IMR-90 (cell line): ENCODE measurements at places on chromosomes 1 and 21.

GRCh38 chr1:91545506-91546300 is 45.1 kb downstream of the CDC7 start:
- H3K27ac ChIP-seq: no peak overlapping the region
- no peaks in the 10 kb centered on the region for H3K36me3 ChIP-seq
- no peak overlapping the region for H3K4me3 ChIP-seq
- peaks cover 31% of the 10 kb centered on the region for H3K27me3 ChIP-seq
- DNase-seq: no peak
- no peaks in the 10 kb centered on the region for H3K4me1 ChIP-seq

GRCh38 chr1:114087495-114087894 is 66.2 kb downstream of the SYT6 start:
- no peak overlapping the region for H3K4me3 ChIP-seq
- H3K27me3 ChIP-seq: peaks cover 49% of the 10 kb centered on the region
- no peak for DNase-seq
- H3K4me1 ChIP-seq: 0 out of 2 replicates have a peak, but pooled peaks cover 1% of the 10 kb centered on the region
- H3K27ac ChIP-seq: no peak overlapping the region
- H3K36me3 ChIP-seq: no peaks in the 10 kb centered on the region

DNA sequence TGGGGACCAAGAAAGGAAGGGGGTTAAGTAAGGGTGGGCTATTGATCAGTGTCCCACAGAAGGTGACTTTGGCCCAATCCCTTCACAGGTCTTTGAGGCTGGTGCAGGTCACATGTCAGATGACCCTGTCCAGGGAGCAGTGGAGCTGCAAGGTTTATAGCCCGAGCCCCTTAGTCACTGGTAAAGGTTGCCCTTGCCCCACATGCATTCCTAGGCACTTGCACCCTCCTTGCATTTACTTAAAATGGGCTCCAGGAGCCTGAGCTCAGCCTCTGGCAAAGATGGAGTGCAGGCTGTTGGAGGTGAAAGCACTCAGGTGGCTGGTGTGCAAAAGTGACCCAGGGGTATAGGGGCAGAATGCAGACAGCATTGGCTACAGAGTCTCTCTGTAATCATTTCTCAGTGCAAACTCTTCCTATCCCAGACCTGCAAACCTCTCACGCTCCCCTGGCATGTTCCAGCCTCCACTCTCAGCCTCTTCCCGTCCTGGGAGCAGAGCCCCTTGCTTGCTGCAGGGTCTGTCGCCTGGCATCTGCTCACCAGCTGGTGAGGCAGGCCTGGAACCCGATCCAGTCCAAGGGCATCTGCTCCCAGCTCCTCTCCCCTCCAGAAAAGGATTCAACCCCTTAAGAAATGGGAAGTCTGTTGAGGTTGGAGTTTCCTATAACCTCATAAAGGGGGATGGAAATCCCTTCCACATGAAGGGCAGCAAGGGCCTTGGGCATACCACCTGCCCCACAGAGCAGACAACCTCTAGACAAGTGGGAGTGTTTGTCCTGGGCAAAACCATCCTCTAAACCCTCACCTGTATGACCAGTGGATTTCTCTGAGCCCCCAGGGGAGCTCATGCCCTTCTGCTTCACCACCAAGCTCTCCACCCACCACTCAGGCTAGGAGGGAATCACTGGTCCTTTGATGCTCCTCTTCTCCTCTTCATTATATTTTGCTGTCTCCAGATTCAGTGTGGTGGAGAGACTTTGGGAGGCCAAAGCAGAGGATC is 23.1 kb upstream of the PTPRF start:
- H3K27ac ChIP-seq: no peak overlapping the region
- no peaks in the 10 kb centered on the region for H3K4me1 ChIP-seq
- H3K4me3 ChIP-seq: no peak overlapping the region
- no peaks in the 10 kb centered on the region for H3K27me3 ChIP-seq
- no peaks in the 10 kb centered on the region for H3K36me3 ChIP-seq

GRCh38 chr1:233256191-233256590 is 39.3 kb downstream of the PCNX2 start:
- H3K4me1 ChIP-seq: peaks cover 10% of the 10 kb centered on the region
- H3K36me3 ChIP-seq: peaks cover 18% of the 10 kb centered on the region
- H3K4me3 ChIP-seq: no peak overlapping the region
- H3K27ac ChIP-seq: no peak overlapping the region
- DNase-seq: no peak

- H3K27ac ChIP-seq: no peak within 1 kb of the TSS
- no peaks in the 10 kb centered on the region for H3K4me1 ChIP-seq
- H3K36me3 ChIP-seq: no peaks in the 10 kb centered on the region
These were observed at the start of gene FGR for GRCh38 chr1:27634985-27635367. TSS of gene FGR (minus strand) at chr1:27635185. CDS start at chr1:27623916, 11,269 bp downstream.

DNA sequence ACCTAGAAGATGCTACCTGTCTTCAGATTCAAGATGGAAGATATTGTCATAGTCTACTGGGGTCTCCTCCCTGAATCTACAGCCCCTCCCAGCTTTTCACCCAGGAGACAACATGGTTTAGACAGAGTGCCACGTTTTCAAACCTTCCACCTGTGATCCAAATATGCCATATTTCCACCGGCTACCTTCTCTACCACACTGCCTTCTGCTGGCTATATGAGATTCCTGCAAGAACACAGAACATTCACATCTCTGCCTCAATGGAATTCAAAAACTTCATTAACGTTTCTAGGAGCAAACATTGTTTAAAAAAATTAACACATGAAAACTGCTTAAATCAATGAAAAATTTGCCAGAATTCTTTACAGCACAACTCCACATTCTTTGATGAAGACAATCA is 12.9 kb upstream of the LELP1 start:
- no peaks in the 10 kb centered on the region for H3K4me1 ChIP-seq
- no peak overlapping the region for H3K4me3 ChIP-seq
- H3K27ac ChIP-seq: no peak overlapping the region
- no peaks in the 10 kb centered on the region for H3K27me3 ChIP-seq
- DNase-seq: no peak
- H3K36me3 ChIP-seq: no peaks in the 10 kb centered on the region

GRCh38 chr1:7019510-7019909 is 234.3 kb downstream of the CAMTA1 start:
- no peak overlapping the region for H3K27ac ChIP-seq
- DNase-seq: no peak
- no peaks in the 10 kb centered on the region for H3K4me1 ChIP-seq
- no peaks in the 10 kb centered on the region for H3K36me3 ChIP-seq
- H3K4me3 ChIP-seq: no peak overlapping the region
- peaks cover 49% of the 10 kb centered on the region for H3K27me3 ChIP-seq
